Bladder microvascular endothelial cell (primary cell): ENCODE measurements at places on chromosomes 6 and 20. TPM values are rescaled to one million over a fixed set of nuclear protein-coding genes. Genes with fewer than 3 reads are reported as not detected.

Gene SMPDL3A
- total RNA-seq = 5.3 and 6.7 TPM in 2 replicates

Gene ELOVL2
- total RNA-seq = not detected in 2 replicates

Gene ACOT8
- total RNA-seq = 26.4 and 32.9 TPM in 2 replicates

Gene GPLD1
- total RNA-seq = 0.06 TPM in 1 of 2 replicates, not detected in the other

Gene RNF182
- 0.65 and 2.5 TPM in 2 replicates for total RNA-seq

Gene TMX4
- 10.0 and 16.7 TPM in 2 replicates for total RNA-seq

Gene HBS1L
- 72.0 and 130 TPM in 2 replicates for total RNA-seq

Gene CDKAL1
- 17.3 and 28.9 TPM in 2 replicates for total RNA-seq

Gene SNPH
- 3.7 and 5.5 TPM in 2 replicates for total RNA-seq

Gene RIPPLY2
- total RNA-seq = 0.19 TPM in 1 of 2 replicates, not detected in the other

Gene BACH2
- 0.16 and 4.8 TPM in 2 replicates for total RNA-seq

Gene ABHD16B
- not detected in 2 replicates for total RNA-seq

Gene C6orf47
- total RNA-seq = 18.5 and 21.6 TPM in 2 replicates

Gene NCOA5
- 7.6 and 13.4 TPM in 2 replicates for total RNA-seq

Gene IPCEF1
- total RNA-seq = 0.32 and 0.82 TPM in 2 replicates

Gene COL21A1
- 0.06 and 0.16 TPM in 2 replicates for total RNA-seq

Gene FAM83C
- total RNA-seq = not detected in 2 replicates

Gene FOXA2
- total RNA-seq = not detected in 2 replicates

Gene MUC21
- total RNA-seq = not detected in 2 replicates

Gene NT5DC1
- total RNA-seq = 4.9 and 5.8 TPM in 2 replicates

Gene TAGAP
- not detected in 2 replicates for total RNA-seq

Gene RALGAPA2
- total RNA-seq = 36.4 and 56.5 TPM in 2 replicates

Gene MOCS1
- 6.8 and 15.1 TPM in 2 replicates for total RNA-seq

Gene AVP
- not detected in 2 replicates for total RNA-seq

Gene RSPH4A
- total RNA-seq = 0.16 and 0.31 TPM in 2 replicates

Gene TRIM40
- total RNA-seq = not detected in 2 replicates

Gene RIPOR3
- under 0.01 and 0.63 TPM in 2 replicates for total RNA-seq

Gene IFT52
- total RNA-seq = 25.6 and 29.0 TPM in 2 replicates

Gene DAAM2
- total RNA-seq = 0.16 and 0.57 TPM in 2 replicates

Gene VWA7
- 0.32 and 0.38 TPM in 2 replicates for total RNA-seq
